ENCODE measurements at places on chromosomes 4 and X. TPM values are rescaled to one million over a fixed set of nuclear protein-coding genes. Genes with fewer than 3 reads are reported as not detected.

DNA sequence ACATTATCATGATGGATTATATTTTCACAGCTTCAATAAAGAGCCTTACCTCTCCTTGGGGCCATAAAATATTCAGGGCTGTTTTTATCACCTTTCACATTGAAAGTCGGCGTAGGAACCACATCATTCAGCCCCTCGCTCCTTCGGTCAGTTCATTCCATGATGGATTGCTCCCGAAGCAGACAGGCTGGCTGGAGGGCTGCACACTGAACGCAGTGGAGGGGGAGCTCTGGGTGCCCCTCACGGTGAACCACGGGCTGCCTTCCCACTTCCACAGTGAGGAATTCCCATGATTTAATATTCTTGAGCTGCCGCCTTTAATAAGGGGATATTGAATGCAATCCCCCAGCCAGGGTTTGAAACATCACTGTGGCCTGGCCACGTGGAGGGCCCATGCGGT is 16.0 kb downstream of the PPP2R2C start:
- no peak overlapping the region for H3K4me3 ChIP-seq
- no peak for DNase-seq
- no peak overlapping the region for H3K27ac ChIP-seq
- no peaks in the 10 kb centered on the region for H3K27me3 ChIP-seq
- H3K36me3 ChIP-seq = no peaks in the 10 kb centered on the region

DNA sequence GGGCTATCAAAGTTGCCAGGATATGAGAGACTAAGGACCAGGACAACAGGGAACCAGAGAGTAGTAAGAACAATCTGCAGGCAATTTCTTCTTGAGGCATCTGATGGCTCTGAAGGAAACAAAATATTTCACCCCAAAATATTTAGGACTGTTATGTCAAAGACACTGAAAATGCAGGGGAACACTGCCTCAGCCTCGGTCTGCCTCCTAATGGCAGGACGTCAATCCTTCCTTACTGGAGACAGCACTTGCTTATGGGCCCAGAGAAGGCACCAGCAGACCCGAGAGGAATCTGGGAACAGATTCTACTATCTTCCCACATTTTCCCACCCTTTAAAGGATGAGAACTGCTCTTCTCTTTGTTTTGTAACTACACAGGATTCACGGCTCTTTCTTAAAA is 23.3 kb downstream of the RNF150 start:
- no peaks in the 10 kb centered on the region for H3K36me3 ChIP-seq
- no peaks in the 10 kb centered on the region for H3K4me1 ChIP-seq
- no peak for DNase-seq
- no peak overlapping the region for H3K4me3 ChIP-seq

- H3K36me3 ChIP-seq = no peaks in the 10 kb centered on the region
- no peak overlapping the region for H3K27ac ChIP-seq
- H3K4me1 ChIP-seq = no peaks in the 10 kb centered on the region
- H3K27me3 ChIP-seq = no peaks in the 10 kb centered on the region
- no peak overlapping the region for H3K4me3 ChIP-seq
- no peak for DNase-seq
Observed at GRCh38 chr4:26397086-26397485, 76.3 kb downstream of the RBPJ start.

GNPDA2 gene
- polyA plus RNA-seq = 14.5 TPM

TMPRSS11A gene
- 0.01 TPM for polyA plus RNA-seq

- H3K36me3 ChIP-seq = no peaks in the 10 kb centered on the region
- H3K4me1 ChIP-seq = no peaks in the 10 kb centered on the region
- H3K4me3 ChIP-seq = no peak overlapping the region
- H3K27ac ChIP-seq = no peak overlapping the region
- H3K27me3 ChIP-seq = no peaks in the 10 kb centered on the region
Observed at GRCh38 chrX:72060196-72060920, 71.4 kb downstream of the RTL5 start.

PPEF2 gene
- polyA plus RNA-seq = not detected

All from small intestine (tissue), 16 donors.